Memory B cell (primary cell): ENCODE measurements at places on chromosomes 3 and 15.

- DNase-seq: no peak
Measured at GRCh38 chr3:171950373-171950772, 89.0 kb upstream of the FNDC3B start.

- no peak for DNase-seq
Measured at GRCh38 chr15:25208735-25209134, 230.1 kb downstream of the UBE3A start.

GRCh38 chr3:156627946-156628569 is 46.3 kb upstream of the TIPARP start:
- DNase-seq: no peak

- DNase-seq: no peak
Measured at GRCh38 chr3:183192650-183193300, 30.2 kb upstream of the LAMP3 start.

DNA sequence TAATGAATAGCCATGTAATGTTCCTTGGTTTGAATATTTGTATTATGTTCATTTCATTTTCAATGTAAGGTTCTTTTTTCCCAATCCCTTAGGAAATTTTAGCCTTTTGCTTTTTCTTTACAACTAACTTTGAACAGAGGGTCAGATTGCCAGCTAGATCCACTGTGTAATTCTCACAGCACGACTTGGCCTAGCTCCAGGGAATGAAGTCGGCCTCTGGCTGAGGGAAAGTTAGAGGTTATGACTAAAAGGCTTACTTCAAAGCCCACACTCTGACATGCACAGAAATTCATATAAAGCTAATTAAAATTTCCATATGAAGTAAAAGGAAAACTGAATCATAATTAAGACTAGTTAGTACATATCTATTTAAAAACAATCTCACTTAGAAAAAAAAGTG is 38.7 kb downstream of the ROBO1 start:
- DNase-seq: no peak

GRCh38 chr15:58313304-58313703 is 118.5 kb upstream of the LIPC start:
- no peak for DNase-seq

- DNase-seq: no peak
Measured at GRCh38 chr15:37220949-37221670, 120.8 kb upstream of the MEIS2 start.

- no peak for DNase-seq
Measured at GRCh38 chr3:193870376-193871219, 265.4 kb upstream of the HES1 start.

- no peak for DNase-seq
Measured at GRCh38 chr3:11596387-11596786, 47.3 kb downstream of the VGLL4 start.

- no peak for DNase-seq
Measured at GRCh38 chr3:79236496-79236895, 531.3 kb downstream of the ROBO1 start.

DNA sequence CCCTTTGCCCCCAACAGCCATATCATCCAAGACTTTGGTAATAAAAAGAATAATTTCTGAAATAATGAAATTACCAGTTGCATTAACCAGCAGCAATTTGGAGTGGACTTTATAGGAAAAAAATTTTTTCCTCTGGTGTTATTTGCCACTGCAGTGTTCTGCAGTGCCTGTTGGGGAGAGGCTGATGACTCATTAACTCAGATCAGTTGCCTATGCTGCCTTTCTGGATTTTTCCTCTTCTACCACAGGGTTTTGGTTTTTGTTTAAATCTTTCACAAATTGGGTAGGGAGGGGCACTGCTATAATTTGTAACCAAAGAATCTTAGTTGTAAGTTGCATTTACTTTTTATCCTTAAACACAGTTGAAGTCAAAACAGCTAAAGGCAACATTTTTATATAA is 22.7 kb downstream of the ATP6V1A start:
- DNase-seq: no peak

DNA sequence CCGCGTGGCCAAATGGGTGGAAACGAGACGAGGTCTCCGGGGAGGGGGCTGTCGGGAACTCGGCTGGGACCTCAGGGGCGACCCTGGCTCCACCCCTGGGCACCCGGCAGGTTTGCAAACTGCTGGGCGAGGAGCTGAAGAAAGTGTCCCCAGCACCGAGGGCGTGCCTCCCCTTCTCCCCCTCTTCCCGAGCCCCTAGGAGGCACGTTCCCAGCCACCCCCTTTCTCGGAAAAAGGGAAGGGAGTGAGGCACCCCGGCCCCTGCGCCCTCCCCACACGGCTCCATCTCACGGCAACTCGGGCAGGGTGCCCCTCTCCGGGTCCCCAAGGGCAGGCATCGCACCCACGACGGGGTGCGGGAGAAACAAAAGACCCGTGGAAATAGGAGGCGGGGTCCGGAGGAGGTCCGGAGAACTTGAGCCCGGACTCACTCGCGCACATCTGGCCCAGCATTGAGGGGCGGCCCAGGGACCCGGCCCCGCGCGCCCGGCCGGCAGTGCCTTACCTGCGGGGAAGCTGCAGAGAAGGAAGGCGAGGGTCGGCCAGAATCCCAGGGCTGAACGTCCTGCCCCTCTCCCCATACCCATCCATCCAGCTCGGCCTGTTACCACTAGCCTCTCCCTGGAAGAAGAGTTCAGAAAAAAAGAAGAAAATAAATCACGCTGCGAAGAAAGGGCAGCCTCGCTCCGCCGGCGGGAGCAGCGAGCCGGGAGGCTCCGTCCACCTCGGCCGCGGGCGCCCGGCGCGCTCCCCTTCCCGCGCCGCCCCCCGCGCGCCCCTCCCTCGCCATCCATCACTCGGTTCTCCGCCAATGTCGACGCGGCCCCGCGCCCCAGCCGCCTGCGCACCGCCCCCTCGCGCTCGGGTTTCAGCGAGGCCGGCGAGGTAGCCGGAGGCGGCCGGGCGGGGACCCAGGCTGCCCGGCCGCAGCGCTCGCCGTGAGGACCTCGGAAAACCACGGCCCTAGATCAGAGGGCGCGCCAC is 16.3 kb downstream of the RGMA start:
- DNase-seq: no peak

DNA sequence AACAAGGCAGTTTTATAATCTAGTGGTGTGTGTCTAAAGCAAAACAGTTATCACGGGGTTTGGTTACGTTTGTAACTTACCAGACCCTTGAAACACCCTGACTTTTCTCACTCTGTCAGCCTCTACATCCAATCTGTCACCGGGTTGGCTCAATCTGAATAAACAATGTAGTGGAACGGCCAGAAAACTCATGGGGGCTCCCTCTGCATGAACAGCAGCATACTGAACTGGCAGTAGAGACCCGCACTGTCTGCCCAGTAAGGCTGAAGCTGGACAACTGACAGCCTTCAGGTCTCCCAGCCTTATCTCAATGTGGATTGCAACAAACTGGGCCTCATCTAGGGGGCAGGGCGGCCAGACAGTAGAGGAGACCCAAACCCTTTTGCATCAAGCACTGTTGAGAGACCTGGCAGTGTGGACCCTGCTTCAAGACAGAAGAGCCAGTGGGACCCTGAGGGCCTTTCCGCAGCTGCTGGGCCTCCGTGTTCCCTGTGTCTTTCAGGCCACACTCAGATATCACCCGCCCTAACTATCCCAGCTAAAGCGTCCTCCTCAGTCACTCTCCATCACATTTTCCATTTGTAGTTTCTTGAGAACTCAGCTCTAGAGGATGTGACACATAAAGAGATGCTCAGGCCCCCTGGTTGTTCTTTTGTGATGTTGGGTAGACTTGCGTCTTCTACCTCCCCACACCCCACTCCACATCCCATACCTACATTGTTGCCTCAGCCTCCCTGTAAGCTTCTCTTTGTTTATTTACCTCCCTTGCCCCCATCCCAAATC is 181.2 kb upstream of the NR2E3 start:
- no peak for DNase-seq

DNA sequence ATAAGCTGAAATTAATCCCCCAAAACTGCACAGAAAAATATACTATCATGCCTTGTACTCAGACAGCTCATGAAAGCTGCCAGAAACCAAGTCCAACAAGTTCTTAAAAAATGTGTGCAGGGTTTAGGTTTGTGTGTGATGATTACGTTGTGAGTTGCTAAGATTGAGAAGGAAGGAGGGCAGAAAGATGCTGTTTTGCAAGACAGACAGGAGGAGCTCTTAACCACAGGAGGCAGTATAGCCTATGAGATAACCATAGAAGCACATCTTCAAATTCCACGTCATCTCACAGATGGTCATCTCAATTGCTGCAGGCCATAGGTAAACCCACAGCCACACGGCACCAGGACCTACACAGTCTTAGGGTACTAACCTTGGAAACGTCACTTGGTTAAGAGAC is 191.9 kb downstream of the STT3B start:
- DNase-seq: no peak

DNA sequence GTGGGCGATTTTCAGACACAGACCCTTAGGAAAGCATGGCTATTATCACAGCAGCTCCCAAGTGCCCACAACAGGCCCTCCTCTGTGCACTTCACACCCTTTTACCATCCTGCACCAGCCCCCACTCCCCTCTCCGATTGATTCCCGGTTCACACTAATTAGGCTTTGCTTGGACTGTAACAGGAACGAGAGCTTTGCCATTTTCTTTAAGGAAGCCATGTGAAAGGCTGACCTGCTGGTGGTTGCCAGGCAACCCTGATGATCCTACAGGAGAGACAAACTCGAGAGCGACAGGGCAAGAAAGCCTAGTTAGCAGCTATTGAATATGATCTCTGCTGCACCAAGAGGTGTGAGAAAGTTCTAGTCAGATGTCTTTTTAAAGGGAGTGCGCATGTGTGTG is 28.2 kb upstream of the DET1 start:
- no peak for DNase-seq
